ENCODE measurements at places on chromosomes 2 and 18.

- DNase-seq = no peak
Measured at GRCh38 chr2:169690958-169691357, 3.2 kb downstream of the CFAP210 start.

GRCh38 chr2:112588611-112589045, 4.2 kb downstream of the CHCHD5 start:
- DNase-seq = peak; percentile 86

DNA sequence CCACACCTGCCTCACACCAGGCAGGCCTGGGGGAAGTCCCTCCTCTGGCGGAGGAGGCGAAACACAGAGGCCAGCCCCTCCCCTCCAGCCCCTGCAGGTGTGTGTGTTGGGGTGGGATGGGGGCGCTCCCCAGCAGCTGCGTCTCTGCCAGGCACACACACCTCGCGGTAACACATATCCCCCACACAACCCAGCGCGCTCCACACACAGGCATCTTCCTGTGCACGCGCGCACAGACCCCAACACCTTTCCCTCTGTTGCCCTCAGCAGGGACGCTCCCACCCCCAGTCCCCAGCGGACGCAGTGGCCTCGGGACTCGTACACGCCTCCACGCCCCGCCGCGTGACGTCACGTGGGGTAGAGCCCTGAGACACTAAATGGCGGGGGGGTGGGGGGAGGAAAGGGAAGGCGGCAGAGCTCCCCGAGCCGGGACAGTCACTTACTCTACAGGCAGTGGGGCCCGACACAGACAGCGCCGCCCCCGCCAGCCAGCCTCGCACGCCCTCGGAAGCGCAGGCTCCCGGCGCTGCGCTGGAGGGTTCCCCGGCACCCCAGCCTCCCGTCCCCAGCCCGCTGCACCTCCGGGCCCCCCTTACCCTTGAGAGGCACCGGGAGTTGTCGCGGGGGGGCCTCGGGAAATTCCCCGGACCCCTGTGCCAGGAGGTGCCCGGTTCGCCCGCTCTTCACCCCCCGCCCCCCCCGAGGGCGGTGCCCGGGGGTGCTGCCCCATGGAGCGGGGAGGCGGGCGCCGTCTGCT, at the start of gene WNT10A:
WNT10A (plus strand) TSS at position 751 of the 757 bp plus-strand sequence. CDS start 144 bp downstream, outside the sequence.
- no peak for DNase-seq

- peak; percentile 65 for DNase-seq
Measured at GRCh38 chr2:105597806-105598803, 146.6 kb upstream of the NCK2 start.

- no peak for DNase-seq
Measured at GRCh38 chr2:23620841-23621341, 235.9 kb downstream of the KLHL29 start.

- DNase-seq = no peak
Measured at GRCh38 chr2:45743531-45744396, 92.3 kb downstream of the PRKCE start.

DNA sequence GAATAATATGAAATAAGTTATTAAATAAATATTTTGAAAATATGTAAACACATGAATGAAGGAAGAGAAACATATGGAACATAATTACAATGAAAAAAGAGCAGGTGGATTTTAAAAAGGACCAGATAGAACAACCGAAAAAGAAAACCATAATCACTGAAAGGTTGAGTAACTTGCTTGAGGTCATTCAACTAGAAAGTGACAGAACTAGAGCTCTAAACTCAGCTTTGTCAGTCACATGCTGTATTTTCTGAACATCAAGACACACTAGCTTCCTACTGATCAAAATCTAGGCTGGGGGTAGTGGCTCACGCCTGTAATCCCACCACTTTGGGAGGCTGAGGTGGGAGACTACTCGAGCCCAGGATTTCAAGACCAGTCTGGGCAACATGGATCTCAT, 30.0 kb upstream of the ITGAV start:
- no peak for DNase-seq

GRCh38 chr18:26908906-26909305, 43.4 kb upstream of the AQP4 start:
- DNase-seq = peak; percentile 2

- peak; percentile 6 for DNase-seq
Measured at GRCh38 chr2:9002637-9003365, 683 bp downstream of the MBOAT2 start.

GRCh38 chr2:106185475-106186184, 8.5 kb downstream of the UXS1 start:
- no peak for DNase-seq

DNA sequence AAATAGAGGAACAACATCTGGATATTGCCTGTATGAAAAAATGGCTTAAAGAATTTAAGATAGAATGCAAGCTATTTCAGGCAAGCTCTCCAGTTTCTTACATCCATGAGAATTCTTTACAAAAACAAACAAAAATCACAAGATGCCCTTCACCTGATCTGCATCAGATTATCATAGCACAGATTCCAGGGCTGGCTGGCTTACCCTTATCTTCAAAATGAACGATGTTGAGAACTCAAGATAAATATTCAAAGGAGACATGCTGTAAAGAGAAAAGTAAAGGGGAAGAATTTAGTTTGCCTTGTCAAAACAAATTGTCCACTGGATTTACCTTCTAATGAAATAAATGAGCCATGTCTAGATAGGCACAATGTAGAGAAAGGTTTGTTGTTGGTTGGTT, 18.7 kb upstream of the SLC40A1 start:
- DNase-seq = no peak

DNA sequence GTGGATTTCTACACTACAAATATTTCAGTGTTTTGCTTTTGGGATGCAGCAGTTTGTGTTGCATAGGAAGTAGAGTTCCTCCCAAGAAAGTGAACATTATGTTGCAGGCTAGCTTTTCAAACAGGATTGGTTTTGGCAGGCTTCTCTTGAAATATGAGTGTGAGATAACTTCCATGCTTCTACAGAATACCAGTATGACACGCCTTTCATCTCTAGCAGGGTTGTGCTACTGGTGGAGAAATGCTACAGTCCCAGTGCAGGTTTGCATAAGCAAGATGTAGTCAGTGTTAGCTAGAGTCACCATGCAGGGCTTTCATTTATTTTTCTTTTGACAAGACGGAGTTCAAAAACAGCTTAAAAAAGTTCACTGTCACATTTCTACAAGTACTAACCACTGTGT, 17.1 kb upstream of the CAVIN2 start:
- DNase-seq = no peak

- no peak for DNase-seq
Measured at GRCh38 chr2:85737961-85738360, 15.8 kb upstream of the ATOH8 start.

DNA sequence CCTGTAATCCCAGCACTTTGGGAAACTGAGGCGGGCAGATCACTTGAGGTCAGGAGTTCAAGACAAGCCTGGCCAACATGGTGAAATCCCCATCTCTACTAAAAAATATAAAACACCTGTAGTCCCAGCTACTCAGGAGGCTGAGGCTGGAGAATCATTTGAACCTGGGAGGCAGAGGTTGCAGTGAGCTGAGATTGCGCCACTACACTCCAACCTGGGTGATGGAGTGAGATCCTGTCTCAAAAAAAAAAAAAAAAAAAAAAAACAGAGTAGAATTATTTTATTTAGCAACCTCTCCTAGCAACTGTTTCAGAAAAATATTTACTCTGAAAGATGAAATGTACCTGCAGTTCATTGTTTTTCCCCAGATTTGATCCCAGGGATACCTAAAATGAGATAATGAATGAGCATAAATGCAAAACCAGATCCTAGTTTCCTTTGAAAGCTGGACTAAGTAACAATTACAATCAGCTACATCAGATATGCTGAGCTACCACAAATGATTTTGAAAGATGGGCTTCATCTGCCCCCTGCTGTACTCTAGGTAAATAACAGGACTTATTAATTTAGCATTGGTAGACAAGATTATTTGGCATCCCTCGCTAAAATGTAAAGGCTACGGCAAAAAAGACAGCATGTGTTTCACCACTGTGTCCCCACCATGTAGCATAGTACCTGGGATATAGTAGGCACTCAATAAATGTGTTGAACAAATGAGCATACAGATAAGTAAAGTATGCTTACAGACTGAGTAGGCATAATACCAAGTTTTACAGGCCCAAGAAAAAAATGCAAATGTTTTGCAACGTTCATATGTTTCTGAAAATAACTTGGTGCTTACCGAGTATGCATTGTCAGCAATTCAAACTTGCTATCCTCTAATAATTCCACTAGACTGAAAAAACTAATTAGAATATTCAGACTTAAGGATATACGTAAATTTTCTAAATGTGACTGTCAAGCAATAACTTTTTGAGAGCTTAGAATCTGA, 102.5 kb downstream of the ATL2 start:
- peak; percentile 33 for DNase-seq

DNA sequence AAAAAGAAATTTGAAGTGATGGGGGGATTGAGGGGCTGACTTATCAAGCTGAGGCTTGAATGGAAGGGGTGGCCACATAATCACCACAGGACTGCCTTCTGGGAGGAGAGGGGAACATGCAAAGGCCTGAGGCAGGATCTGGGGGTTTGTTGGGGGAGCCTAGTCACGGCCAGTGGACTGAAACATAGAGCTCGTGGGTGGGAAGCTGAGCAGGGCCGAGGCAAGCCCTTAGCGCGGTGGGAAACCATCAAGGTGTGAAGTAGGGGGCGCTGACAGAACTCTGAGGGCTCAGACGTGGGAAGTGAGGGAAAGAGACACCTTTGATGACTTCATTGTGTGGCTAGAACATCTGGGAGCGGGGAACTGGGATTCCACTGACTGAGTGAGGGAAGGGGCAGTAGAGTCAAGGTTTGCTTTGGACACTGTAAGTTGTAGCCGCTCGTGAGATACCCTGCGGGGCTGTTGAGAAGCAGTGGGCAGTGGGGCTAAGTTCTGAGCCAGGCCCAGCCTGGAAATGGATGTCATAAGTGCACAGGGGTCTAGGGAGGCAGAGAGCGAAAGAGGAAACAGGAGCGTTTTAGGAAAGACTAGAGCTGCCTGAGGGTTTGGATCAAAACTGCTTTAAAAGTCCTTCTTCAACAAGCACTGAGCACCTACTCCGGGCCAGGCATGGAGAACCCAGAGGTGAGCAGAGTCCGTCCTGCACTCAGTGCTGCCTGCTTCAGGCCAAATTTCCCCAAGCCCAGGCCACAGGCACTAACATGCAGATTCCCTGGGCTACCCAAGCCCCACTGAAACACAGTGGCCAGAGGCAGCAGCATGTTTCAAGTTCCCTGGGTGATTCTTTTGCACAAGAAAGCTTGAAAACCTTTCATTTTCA, 686 bp upstream of the SNORC start:
- DNase-seq = no peak

DNA sequence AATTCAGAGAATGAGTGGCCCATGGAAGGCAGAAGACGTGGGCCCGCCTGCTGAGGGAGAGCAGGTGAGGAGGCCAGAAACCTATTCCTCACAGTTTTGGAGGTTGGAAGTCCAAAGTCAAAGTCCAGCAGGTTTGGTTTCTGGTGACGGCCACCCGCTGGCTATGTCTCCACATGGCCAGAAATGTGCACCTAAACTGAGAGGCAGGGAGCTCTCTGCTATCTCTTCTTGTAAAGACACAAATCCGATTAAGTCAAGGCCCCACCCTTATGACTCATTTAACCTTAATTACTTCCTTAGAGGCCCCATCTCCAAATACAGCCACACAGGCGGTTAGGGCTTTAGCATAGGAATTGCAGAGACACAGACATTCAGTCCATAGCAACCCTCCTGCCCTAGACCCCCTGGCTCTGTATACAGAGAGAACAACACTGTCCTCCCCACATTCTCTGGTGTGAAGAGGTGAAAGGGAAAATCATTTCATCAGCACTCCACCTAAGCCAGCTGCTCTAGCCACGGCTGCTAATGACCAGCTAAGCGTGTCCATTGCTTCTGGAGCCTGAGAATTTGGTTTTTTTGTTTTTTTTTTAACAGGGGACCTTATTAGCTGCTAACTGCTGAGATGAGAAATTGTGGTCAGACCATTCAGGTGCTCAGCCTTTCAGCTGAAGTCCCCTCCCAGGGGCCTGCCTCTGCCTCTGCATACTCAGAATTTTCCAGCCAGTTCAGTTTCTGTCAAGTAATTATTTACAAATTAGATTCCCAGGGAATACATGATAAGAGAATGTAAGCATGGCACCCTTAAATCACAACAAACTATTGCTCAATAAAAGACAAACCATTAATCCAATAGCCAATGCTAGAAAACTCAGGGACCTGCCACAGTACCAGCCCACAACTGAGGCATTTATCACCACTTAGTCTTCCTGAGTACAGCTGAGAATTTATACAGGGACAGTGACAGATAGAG, 368.7 kb upstream of the ID2 start:
- DNase-seq = no peak

DNA sequence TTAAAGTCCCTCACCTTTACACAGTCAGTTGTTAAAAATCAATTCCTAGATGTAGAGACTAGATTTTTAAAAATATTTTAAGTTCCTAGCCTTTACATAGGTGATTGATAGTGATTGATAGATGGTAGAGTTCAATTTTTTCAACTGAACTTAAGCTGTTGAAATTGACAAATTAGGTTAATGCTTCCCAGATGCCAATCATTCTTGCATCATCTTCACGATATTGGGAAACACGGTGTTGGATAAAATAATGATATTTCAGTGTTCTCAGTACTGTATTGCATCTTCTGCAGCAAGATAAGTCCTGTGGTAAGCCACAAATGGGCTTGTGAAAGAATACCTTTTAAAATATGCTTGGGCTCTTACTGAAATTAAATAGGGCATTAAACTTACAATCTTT, 667.6 kb downstream of the STK39 start:
- DNase-seq = no peak

DNA sequence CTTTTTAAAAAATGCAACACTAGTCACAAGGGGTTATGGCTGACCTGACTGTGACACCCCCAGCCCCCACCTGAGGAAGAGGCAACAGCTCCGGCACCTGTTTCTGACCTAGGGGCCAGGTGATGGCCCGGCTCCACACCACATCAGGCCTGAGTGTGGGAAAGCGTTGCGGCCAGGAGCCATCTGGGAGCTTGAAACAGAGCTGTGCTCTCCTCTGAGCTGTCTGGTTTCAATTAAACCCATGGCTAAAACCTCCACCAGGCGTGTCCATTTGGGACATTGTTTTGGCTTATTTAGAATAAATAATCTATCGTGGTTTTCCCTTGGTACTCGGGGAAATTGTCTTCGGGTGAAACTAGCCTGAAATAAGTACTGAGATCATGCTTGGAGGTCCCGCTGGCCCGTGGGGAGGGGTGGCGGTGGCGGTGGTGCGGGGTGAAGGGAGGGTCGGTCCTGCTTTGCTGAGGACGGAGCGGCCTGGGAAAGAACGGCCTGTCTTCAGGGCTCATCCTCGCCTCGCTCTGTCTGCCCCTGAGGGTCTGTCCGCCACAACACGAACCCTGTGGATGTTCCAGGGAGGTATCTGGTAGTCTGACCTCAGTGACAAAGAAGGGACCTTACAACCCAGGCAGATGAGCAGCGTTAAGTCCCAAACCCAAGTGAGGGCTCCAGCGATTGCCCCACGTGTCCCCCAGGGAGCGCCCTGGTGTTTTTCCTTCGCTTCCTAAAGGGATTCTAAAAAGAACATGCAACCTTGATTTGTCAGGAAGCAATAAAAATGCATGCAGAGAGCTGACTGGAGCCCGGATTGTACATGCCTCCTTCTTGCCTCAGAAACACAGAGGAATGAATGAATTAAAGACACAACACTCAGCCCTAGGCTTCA, 58.7 kb downstream of the IL1RL2 start:
- no peak for DNase-seq

All from cerebellum (tissue), 4 donors.